NCI-H524 treated with DMSO at 0.1 percent for 48 hours (cell line): ENCODE measurements at places on chromosomes 7 and 10.

GRCh38 chr7:148620749-148621359, 30.3 kb downstream of the C7orf33 start:
- DNase-seq, result no peak

DNA sequence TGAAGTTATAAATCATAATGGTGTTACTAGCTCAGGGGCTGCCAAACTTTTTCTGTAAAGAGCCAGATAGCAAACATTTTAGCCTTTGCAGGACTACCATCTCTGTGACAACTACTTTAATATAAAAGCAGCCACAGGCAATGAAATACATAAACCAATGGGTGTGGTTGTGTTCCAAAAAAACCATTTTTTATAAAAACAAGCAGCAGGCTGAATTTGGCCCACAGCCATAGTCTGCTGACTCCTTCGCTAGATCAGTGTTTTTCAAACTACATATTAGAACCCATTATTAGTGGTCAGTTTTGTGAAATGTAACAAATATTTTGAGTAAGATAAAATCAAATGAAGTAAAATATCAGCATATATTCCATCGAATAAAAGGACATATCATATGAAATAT, 13.6 kb downstream of the GNG11 start:
- DNase-seq, result no peak

- DNase-seq, result no peak
These were observed 12.0 kb upstream of the NRCAM start for GRCh38 chr7:108468246-108468645.

- DNase-seq, result no peak
These were observed 28.7 kb downstream of the MALRD1 start for GRCh38 chr10:19077276-19077675.

- DNase-seq, result no peak
These were observed 152.8 kb downstream of the CUBN start for GRCh38 chr10:16976803-16977202.

DNA sequence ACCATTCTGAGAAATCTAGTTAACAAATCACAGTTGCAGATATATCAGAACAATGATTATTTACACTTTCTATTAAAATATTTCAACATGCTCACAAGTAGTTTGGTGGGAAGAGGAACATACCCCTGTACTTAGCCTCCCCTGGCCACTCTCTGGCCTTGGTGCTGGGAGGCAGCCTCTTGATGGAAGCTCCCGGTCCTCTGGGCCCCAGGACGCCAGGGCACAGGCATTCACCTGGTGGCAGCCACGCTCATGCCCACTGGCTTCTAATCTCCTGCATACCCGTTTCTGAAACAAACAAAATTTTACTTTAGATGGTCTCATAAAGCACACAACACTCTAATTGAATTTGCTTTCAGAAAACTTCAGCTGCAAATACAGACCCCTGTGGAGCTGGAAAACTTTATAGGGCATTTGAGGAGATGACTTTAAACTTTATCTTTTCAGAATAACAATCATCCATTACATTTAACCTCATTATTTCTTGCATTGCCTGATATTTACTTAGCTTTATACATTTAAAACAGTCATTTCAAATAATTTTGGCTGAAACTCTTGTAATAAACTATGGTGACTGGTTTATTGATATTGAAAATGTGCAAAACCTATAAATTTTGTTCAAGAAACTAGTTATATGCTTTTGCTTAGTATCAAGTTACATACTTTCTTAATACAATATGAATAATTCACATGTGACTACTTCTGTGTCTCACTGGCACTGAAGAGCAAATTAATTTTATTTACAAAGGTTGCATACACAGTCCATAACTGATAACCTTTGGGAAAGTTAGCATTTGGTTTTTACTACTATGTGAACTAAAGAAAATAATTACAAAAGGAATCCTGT, 30.8 kb downstream of the C10orf143 start:
- DNase-seq, result no peak

DNA sequence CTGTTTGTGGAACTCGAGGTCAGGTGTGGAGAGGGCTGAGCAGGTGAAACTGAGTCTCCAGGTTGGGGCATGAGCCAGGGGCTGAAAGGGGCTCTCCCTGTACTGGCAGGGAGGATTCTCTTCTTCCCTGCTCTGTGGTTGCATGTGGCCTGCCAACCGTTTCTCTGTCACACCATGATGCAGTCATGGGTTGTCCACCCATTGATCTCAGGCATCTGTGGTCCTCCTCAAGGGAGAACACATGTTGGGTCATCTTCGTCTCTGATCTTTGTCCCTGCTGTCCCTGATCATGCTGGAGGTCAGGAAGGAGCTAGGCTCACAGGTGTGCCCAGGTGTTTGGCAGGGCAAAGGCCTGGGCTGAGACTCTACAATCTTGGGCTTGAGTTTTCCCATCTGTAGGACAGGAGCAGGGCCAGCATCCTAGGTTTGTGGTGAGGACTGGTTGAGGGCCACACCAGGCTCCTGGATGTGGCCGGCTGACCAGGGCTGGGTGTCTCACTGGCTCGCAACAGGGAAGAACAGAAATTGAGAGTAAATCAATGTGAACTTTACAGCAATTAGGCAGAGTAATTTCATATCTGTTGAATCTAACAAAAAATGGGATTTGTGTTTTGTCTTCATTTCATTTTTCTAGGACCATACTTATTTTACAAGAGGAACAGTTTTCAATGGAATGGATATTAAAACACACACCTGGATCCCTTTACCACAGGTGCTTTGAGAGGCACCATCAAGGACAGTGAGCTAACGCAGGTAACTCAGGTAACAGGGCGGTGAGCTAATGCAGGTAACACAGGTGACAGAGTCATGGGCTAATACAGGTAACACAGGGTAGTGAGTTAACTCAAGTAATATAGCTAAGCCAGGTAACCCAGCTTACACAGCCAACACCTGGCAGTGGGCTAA, 58.5 kb upstream of the IGFBP3 start:
- DNase-seq, result no peak

DNA sequence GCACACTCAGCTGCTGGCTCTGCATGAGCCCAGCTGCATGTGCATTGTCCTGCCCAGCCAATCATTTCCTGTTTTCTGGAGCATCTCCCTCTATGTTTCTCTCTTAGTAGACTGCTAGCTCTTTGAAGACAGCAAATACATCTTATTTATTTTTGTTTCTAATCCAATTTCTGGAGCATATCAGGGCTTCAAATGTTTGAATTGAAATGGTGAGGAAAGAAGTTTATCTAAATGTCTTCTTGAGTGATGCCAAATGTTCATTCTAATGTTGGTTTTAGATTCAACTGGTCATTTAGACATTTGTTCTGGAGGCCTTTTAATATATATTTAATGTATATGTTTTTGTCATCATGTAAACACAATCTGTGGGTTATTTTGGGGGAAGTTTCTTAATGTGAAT, 141.9 kb downstream of the DNAJB9 start:
- DNase-seq, result no peak

GRCh38 chr7:25752967-25753791, 398.8 kb upstream of the NFE2L3 start:
- no peak for DNase-seq

GRCh38 chr10:102776779-102777456, 33.2 kb downstream of the WBP1L start:
- DNase-seq, result peak; percentile 30

GRCh38 chr7:8442814-8443304, 9.4 kb downstream of the NXPH1 start:
- DNase-seq, result no peak

DNA sequence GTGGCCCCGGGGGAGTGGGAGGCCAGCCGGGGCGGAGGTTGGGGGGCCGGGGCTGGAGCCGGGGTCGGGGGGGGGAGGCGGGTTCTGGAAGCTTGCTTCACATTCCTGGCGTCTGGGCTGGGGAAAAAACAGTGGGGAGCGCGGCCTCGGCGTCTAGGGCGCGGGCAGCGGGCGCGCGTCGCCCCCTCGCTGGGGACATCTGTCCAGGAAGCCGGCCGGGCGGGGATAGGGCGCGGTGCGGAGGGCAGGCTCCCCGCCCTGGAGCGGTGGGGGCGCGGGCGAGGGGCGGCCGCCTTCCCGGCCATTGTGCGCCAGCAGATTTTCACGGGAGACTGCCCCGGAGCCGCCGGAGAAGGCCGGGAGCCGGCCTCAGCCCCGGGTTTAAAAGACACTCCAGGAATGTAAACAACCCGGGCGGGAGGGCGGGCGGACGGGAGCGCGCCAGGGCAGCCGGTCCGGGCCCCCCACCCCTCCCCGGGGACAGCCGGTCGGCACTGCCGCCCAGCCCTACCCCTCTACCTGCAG, 1.4 kb downstream of the ZMIZ1 start:
- DNase-seq, result no peak

GRCh38 chr7:110417611-110418010, 673.3 kb upstream of the LRRN3 start:
- no peak for DNase-seq

GRCh38 chr10:60560451-60560850, 170.8 kb upstream of the ANK3 start:
- DNase-seq, result no peak

- no peak for DNase-seq
These were observed 188.8 kb upstream of the SVIL start for GRCh38 chr10:29823553-29824080.

GRCh38 chr10:78904196-78904595, 164.6 kb upstream of the ZMIZ1 start:
- DNase-seq, result no peak

DNA sequence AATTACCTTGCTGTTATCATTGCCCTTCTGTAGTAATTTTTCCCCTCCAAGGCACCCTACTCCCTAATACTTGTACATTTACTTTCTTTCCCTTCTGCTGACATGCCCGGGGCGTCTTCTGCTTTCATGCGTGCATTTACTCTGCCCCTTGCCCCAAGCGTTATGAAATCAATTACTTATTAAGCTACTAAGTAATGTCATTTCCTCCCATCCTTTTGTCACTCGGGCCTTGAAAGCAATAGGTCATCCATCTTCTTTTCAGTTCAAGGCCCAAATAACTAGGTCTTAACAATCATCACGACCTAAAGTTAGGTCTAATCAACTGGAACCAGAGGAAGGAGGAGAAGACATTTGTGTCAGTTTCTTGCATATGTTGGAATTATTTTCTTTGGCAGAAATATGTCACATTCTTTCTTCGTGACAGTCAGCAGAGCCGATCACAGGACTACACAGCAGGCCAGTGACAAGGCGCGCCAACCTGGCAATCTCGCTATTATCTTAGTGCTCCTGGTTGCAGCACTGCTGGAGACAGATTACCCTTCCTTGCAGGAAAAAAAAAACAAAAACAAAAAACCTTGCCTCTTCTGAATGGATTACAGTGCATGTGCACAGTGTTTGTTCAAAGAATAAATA, 179.2 kb downstream of the RELN start:
- DNase-seq, result no peak

GRCh38 chr10:5165738-5166137, 19.2 kb downstream of the AKR1C8 start:
- no peak for DNase-seq

GRCh38 chr7:45658716-45659495, 84.7 kb downstream of the ADCY1 start:
- DNase-seq, result no peak

GRCh38 chr10:94239696-94240095, 123.0 kb downstream of the NOC3L start:
- no peak for DNase-seq

- DNase-seq, result no peak
These were observed 14.2 kb downstream of the DOCK1 start for GRCh38 chr10:126919426-126919825.

DNA sequence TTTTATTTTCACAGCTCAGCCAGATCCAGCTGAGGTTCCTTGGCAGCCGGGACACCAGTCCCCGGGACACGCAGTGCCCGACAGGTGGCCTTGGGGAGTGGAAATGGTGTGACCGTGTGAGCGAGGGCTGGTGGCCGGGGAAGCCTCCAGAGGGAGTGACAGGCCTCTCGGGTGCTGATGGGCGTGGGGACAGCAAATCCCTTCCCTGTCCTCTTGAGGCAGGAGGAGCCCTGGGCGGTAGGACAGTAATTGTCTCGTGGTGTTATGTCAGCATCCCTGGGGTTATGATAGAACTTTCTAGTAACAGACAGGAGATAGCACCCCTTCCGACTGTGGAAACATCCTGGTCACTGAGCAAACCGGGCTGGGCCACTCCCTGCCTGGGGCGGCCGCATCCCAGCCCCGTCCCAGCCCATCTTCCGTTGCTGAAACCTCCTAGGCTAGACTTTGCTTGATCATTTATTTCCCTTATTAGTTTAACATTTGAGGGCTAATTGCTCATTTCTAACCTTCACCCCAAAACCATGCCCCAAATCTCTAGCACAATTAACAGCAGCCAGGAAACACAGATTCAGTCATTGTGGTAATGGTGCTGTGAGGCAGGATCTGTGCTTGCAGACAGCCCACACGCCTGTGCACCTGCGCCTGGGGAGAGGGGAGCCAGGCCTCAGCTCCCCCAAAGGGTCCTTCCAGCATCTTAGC, 63.3 kb downstream of the ELFN1 start:
- no peak for DNase-seq

GRCh38 chr10:24262929-24263590, 54.1 kb downstream of the KIAA1217 start:
- no peak for DNase-seq

GRCh38 chr7:103113164-103113563, 35.7 kb downstream of the NAPEPLD start:
- DNase-seq, result no peak

DNA sequence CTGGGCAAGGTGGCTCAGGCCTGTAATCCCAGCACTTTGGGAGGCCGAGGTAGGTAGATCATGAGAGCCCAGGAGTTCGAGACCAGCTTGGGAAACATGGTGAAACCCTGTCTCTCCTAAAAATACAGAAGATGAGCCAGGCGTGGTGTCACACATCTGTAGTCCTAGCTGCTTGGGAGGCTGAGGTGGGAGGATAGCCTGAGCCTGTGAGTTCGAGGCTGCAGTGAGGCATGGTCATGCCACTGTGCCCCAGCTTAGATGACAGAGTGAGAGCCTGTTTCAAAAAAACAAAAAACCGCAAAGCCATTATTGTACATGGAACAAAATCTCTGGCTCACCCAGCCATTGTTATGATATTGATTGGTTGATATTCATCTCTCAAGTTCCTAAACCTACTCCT, 53.7 kb downstream of the KMT2E start:
- no peak for DNase-seq

DNA sequence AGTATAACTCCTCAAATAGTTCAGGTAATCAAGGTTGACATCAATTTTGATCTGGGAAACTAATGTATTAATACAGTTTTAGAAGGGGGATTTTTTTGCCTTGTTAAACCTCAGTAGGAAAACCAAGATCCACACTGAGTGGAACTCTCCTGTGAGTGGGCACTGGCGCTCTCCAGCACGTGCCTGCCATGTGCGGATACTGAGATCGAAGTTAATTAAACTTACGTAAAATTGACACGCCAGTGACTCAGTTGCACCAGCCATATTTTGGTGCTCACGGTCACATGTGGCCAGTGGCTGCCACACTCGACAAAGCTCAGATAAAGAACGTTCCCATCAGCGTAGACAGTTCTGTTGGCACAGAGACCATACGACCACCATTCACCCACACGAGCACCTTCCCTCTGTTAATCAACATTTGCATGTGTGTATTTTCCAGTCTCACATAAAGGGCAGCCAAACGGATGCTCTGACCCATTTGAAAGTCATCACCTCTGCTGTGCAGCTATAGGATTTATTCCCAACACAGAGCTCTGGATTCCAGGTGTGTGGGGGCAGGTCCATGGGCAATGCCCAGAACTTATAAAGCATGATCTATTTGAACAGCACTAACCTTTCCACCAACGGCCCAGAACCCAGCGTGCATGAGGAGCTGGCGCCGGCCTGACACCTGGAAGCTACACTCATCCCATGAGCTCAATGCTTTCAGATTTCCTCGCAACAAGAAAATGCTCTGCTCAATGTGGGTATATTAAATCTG, 77.7 kb downstream of the VIPR2 start:
- DNase-seq, result no peak
